Bronchial smooth muscle cell (primary cell): ENCODE measurements at places on chromosomes 6 and 20. TPM values are rescaled to one million over a fixed set of nuclear protein-coding genes. Genes with fewer than 3 reads are reported as not detected.

RNF182 gene
- 0.32 and 0.34 TPM in 2 replicates for total RNA-seq

MCHR2 gene
- not detected in 2 replicates for total RNA-seq

PNLDC1 gene
- total RNA-seq, result 2.0 TPM in 1 of 2 replicates, not detected in the other

MAS1 gene
- total RNA-seq, result not detected in 2 replicates

PNPLA1 gene
- total RNA-seq, result not detected in 2 replicates

CLIC5 gene
- not detected in 2 replicates for total RNA-seq

VSX1 gene
- total RNA-seq, result not detected in 2 replicates

SNX14 gene
- 142 and 147 TPM in 2 replicates for total RNA-seq

KHDC1L gene
- total RNA-seq, result not detected in 2 replicates

TRIM31 gene
- total RNA-seq, result not detected in 2 replicates

SPATA2 gene
- total RNA-seq, result 1.1 and 1.4 TPM in 2 replicates

PBOV1 gene
- not detected in 2 replicates for total RNA-seq

HSPA12B gene
- total RNA-seq, result 1.9 and 4.5 TPM in 2 replicates

SAMD10 gene
- 0.34 and 0.47 TPM in 2 replicates for total RNA-seq

CFAP61 gene
- not detected in 2 replicates for total RNA-seq

POFUT1 gene
- total RNA-seq, result 23.4 and 23.6 TPM in 2 replicates

LCA5 gene
- 3.4 and 5.7 TPM in 2 replicates for total RNA-seq

C20orf144 gene
- under 0.01 and 0.16 TPM in 2 replicates for total RNA-seq

MYLK4 gene
- 0.32 and 0.52 TPM in 2 replicates for total RNA-seq

AIF1 gene
- not detected in 2 replicates for total RNA-seq

RBBP8NL gene
- not detected in 2 replicates for total RNA-seq

UBE2C gene
- 1.9 and 3.9 TPM in 2 replicates for total RNA-seq

GRM1 gene
- total RNA-seq, result under 0.01 and 0.17 TPM in 2 replicates

ANKEF1 gene
- 1.7 and 2.4 TPM in 2 replicates for total RNA-seq

PSMB9 gene
- 48.1 and 49.2 TPM in 2 replicates for total RNA-seq

CCDC170 gene
- 0.47 and 1.5 TPM in 2 replicates for total RNA-seq

DDO gene
- total RNA-seq, result 0.09 and 0.47 TPM in 2 replicates

PTCRA gene
- not detected in 2 replicates for total RNA-seq

HLA-DQA2 gene
- not detected in 2 replicates for total RNA-seq

PPP1R3G gene
- 1.3 and 3.8 TPM in 2 replicates for total RNA-seq
